NCI-H345 (cell line): ENCODE measurements at places on chromosomes 16 and 17.

GRCh38 chr16:5468488-5468887 lies 370.9 kb upstream of the EEF2KMT start:
- no peak for DNase-seq

DNA sequence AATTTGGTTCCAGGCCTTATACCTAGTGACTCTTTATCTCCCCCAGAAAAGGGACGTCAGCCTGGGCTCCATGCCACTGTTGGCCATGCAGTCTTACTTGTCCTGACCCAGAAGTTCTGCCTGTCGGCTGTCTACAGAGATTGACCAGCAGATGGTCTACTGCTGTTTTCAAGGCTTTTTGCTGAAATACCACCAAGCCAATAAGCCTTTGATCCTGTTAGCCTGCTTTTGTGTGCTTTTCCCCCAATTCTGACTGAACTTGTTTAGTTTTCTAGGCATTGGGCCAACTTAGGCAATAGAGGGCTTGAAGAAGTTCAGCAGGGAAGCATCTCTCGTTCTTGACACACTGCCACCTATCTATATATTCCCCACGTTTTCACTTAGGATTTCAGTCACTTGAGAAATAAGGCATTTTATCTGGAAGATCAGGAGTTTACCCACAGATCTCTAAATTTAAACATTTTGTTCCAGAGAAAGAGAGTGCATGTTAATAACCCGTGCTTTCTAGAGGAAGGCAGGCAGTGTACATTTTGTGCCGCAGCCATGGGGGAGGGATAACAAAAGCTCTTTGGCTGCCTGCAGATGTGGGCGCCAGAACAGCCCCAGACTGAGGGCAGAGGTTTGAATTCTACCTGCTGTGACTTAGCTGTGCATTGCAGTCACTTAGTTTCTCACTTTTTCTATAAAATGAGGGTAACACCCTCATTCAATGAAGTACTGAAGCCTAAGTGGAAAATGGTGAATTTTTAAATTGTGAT lies 12.3 kb upstream of the CARMIL2 start:
- DNase-seq, result no peak

GRCh38 chr17:58388302-58389190 lies 28.8 kb downstream of the RNF43 start:
- no peak for DNase-seq

DNA sequence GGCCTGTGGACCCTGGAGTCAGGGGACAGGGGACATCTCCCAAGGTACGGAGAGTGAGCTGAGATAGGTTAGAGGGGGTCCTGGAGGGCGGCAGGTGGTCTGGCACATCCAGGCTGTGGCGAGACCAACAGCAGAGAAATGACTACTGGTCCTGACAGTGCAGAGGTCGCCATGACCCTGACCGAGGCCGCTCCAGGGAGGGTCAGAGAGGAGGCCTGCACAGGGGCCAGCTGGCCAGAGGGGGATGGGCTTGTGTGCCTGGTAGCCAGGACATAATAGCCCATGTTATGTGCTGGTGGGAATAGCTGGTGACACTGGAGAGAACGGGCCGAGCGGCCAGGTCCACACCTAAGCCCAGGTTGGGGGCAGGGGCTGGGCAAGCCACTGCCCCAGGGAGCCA lies 40.6 kb upstream of the ZC3H18 start:
- DNase-seq, result no peak

DNA sequence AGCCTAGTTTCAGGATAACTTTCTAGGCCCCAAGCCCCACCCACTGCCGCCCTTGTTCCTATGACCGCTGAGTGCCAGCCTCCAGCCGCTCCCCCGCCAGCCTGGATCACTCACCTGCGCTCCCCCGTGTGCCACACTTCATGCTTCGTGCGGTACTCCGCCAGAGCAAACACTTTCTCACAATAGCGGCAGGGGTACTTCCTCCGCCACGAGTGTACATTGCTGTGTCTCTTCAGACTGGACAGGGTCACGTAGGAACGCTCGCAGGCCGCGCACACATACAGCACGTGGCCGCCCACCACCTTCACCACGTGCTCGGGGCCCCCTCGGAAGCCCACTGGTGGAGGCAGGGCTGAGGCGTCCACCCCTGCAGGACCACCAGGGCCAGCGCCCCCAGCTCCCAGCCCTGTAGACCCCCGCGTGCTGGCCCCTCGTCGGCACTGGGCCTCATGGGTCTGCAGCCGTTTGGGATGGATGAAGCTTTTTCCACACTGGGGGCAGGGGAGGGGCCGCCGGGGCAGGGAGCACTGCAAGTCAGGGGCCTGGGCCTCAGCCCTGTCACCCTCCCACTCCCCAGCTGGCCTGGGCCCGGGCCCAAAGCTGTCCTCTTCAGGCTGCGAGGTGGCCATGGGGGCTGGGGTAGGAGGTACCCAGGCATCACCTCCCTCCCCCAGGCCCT lies 13.7 kb downstream of the ZBTB4 start:
- no peak for DNase-seq

- no peak for DNase-seq
Measured at GRCh38 chr17:41864498-41864835, 756 bp downstream of the KLHL11 start.

GRCh38 chr16:66294507-66294906 lies 72.0 kb upstream of the CDH5 start:
- no peak for DNase-seq

- DNase-seq, result no peak
Measured at GRCh38 chr16:68993456-68993855, 112.0 kb upstream of the HAS3 start.

DNA sequence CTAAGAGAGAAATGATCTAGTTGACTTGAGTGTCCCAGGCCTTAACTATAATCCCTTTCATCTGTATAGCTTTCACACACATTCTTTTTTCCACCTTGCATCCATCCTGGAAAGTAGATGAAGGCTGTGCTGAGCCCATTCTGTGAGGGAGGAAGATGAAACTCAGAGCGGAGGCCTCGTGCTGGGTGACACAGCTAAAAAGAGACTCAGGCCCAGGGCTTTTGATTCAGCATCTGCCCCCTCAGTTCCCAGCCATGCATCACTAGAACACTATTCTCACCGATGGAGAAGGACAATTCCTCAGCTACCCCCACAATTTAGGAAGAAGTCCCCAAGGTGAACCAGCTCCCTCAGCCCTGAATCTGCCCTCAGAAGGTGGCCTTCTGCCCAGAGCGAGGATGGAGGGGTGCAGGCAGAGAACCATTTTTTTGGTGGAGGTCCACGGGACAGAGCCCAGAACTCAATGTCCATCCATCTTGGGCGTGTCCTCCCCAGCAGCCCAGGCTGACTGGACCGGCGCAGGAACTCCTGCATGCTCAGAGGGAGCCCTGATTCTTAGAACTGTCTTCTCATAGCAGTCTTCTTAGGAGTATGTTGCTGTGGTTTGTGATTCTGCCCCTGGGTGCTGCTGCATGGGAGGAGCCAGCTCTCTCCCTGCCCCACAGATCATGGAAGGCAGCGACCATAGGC lies 5.8 kb upstream of the MYCBPAP start:
- no peak for DNase-seq

DNA sequence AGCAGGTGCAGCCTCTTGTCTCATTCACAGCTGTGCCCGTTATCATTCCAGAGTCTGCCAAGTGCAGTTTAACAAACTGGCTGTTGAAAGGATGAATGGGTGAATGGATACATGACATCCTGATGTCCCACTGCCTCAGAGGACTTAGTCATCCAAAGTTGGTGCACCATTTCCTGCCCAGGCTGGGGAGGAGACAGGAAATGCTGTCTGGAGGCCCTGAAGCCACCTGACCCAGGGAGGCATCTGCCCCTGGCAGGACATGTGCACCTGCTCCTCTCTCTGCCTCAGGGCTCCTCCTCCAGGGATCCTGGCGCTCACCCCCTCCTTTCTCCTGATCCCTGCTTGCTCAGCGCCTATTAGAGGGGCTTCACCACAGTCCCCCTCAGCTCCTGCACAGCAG lies 1.8 kb upstream of the CD300C start:
- DNase-seq, result peak; percentile 45

DNA sequence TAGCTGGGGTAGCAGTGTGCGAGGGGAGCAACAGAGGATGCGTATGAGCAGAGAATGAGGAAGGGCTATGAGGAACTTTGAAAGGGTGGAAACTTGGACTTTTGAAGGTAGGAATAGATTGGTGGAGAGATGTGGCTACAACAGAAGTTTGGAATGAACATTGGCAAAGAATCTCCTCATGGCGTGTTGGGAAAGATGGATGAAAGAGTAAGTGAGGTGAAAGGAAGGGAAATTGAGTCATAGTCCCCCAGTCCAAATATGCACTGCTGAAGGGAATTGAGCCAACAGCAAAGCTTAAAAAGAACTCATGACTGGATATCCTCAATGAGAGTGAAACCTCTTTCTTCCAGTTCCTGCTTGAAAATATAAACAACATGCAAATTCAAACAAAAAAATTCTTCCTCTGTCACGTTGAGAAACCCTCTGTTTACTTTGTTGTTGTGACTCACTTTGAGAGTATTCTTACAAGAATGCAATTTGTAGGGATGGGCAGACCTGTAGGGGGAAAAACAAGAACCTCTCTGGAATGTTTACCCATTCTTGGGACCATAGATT lies 313.2 kb upstream of the KCNJ16 start:
- DNase-seq, result no peak

DNA sequence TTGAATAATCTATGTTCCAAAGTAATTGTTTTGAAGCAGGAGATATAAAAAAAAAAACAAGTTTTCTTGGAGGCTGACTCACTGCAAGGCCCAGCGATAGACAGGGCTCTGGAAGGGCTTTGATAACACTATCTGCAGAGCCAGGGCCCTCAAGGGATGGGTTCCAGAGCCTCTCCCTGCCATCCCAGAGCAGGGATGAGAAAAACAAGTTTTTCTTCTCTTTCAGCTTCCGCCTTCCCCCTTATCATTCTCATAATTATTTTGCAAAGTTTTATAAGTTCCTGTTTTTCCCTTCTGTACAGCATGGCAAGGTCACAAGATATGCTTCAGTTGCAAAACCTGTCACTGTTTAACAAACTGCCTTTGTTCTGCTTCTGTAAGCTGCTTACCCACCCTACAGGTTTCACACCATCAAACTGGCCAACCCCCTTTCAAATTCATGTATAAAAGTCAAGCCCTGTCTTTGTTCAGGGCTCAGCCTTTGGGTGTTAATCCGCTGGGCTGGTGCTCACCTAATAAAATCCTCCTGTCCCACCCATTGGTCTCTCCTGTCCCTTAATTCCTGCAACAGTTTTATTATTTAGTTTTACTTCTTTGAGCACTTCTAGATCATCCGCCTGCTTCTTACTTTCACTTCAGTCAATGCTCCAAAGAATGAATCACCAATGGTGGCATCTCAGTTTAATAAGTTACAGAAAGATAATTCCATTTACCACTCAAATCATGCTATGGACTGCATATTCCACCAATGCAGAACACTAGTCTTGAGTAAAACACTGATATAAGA lies 5.6 kb upstream of the THUMPD1 start:
- no peak for DNase-seq

GRCh38 chr16:89646270-89646669 lies 11.2 kb downstream of the CHMP1A start:
- no peak for DNase-seq

GRCh38 chr16:89200850-89201411 lies 594 bp upstream of the SLC22A31 start:
- no peak for DNase-seq

DNA sequence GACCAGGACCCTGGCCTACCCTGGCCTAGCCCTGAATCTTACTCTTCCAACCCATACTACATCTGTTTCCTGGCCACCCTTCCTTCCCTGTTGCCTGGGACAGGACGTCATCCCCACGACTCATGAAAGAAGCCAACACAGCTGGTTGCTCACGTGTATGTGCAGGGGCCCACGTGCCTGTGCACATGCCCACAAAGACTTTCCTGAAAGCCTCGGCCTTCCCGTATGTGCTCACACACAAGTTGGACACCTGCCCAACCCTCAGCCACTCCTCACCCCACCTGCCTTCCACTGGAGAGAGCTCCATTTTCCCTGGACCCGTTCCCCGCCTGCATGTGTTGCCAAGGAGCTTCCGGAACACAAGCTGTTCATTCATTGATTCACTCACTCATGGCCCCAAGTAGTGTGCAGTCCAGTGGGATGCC lies 7.0 kb downstream of the PLXDC1 start:
- DNase-seq, result peak; percentile 82

- DNase-seq, result no peak
Measured at GRCh38 chr17:36849871-36850348, 87.4 kb upstream of the LHX1 start.

- DNase-seq, result no peak
Measured at GRCh38 chr17:77965352-77965751, 6.8 kb downstream of the TNRC6C start.

GRCh38 chr16:35414563-35414962 lies 1955.2 kb downstream of the TP53TG3F start:
- no peak for DNase-seq
